ENCODE measurements at places on chromosomes 12 and 14.

GRCh38 chr12:107431942-107432341, 253.7 kb upstream of the PWP1 start:
- no peak for DNase-seq

DNA sequence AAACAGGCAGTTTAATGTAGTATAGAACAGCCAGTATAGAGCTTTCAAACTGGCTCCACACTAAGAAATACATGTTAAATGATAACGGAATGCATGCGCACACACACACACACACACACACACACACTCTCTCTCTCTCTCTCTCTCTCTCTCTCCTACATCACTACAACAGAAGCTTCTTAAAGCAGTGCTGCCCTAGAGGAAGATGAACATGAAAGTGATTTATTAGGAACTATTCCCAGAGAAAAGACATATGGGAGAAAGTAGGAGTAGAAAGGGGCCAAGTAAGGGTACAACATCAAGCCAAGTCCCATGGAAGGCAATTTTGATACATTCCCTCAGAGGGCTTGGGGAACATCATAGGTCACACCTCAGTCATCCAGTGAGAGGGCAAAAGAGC, 16.4 kb upstream of the DHRS4 start:
- DNase-seq = no peak

DNA sequence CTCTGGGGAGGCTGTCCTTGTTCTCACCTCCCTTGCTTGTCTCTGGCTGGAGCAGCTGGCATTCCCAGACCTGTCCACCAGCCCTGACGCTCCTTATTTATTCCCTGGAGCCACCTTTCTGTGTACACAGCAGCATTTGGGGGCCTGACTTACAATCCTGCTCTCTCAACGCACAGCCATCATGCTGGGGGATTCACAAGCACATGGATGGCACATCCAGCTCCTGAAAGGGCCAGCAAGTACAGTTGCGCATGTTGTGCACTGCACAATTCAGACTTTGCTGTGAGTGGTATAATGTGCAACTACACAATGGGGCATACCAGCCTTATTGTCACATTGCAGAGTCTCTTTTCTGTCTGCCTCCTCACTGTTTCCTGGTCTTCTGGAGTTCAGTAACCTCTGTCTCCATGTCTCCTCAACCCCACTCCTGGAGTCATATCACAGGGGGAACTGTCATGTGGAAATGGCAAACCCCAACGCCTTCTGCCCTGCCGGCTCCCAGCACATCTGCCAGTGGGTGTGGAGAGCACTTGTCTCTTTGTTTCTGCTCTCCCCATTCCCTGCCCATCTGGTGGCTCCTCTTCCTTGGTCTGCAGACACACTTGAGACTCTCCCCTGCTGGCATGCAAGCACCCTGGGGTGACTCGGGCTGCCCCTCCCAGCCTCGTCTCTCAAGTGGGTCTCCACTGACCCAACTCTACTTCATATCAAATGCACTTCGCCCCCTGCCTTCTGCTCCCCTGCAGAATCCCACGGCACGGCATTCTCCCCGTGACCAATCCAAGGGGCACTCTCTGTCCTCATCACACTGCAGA, 41.2 kb upstream of the MEG3 start:
- no peak for DNase-seq

- DNase-seq = no peak
These were observed 47.2 kb downstream of the MYF5 start for GRCh38 chr12:80763874-80764273.

- no peak for DNase-seq
These were observed 379.6 kb downstream of the FLRT2 start for GRCh38 chr14:85909581-85909980.

GRCh38 chr12:126684703-126685102, 1582.3 kb upstream of the TMEM132C start:
- no peak for DNase-seq

DNA sequence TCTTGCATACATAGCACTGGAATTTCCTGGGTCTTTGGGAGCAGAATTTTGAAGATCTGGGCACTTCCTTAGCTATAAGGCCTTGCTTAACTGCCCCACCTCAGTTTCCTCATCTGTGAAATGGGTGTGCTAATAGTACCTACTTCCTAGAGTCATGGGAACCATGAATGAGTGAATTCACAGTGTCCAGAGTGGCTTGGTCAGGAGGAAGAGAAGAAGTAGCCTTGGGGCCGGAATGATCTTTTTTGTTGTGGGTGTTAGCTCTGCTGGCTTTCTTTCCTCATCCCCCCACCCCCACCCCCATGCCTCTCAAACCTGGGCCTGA, 2.4 kb downstream of the SH2B3 start:
- DNase-seq = no peak

DNA sequence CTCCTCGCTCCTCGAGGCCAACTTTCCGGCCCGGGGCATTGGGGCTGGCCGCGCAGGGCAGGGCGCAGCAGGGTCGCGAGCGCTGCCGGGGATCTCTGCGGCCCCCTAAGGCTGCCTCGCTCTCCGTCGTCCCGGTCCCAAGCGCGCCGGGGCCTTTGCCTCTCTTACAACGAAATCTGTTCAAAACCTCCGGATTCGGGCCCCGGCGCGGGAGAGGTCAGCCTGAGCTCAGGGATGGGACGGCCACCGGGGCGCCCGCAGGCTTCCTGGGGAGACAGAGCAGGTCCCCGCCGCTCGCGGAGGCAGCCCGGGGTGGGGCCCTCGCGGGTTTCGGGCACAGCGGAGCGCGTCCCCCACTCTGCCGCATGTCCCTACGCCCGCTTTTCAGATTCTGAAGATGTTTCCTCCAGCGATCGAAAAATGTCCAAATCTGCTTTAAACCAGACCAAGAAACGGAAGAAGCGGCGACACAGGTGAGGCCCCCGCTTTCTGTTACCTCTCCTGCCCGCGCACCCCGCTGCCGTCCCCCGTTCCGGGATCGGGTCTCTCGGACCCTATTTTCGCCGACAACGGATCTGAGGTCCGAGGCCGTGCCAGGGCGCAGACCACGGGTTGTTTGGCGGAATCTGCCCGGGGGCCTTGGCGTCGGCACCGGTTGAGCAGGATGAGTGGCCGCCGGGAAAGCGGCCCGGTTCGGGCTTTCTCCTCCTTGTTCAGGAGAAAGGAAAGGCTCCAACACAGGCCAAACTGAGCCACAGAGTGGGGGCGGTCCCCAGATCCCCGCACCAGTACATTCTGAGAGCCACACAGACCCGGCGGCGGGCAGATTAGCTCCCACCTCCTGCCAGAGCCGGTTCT, 1.8 kb downstream of the VSX2 start:
- DNase-seq = no peak

DNA sequence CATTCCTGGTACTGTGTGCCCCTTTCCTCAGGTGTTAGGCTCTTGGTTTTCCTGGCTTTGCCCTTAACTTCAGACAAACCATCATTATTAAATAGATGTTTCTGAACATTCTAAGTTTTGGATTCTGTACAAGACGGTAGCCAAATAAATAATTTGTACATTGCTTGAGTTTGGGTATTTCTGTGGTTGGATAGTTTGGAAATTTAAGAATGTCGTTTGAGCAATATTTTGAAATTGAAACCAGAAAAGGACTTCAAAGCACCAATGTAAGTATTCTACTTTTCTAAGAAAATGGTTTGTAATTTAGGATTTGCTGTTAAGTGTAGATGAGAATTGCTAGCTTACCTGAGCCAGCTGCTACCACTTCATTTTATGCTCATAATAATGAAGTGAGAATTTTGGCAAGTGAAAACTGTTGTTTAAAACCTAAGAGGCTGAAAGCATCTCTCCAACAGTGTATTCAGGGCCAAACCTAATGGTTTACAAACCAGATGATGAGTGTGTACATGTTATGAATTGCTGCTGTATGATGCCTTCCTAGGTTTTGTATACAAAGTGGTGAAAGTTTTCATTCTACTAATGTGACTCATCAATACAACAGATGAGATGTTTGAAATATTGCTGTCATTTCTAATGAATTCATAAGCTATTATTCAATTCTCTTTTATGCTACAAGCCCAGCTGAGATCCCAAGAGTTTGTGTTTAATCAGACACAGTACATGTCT, 181.5 kb upstream of the PRKD1 start:
- DNase-seq = no peak

DNA sequence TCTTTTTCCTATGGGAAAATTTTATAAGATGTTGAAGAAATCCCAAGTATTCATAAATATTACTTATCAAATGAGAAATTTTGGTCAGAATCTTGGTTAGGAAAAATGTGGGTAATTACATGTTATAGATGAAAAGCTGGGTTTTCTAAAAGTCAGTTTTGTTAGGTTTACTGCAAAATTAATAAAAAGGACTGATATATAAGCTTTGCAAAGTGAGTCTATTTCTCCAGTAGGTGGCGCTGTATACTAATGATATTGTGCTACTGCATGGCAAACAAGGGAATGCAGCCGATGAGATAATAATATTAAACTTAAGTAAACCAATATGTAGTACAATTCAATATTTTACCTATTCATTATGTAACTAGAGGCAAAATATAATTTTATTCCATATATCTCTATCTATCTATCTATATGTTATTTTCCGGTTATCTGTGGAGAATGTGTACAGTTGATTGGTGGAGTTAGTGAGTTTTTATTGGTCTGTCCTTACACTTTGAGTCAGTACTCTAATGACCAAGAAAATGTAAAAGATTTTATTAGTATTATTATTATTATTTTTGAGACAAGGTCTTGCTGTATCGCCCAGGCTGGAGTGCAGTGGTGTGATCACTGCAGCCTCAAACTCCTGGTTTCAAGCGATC, 32.9 kb downstream of the MIPOL1 start:
- DNase-seq = no peak

GRCh38 chr12:44519931-44520330, 356.2 kb downstream of the NELL2 start:
- DNase-seq = no peak

- no peak for DNase-seq
These were observed 47.4 kb upstream of the POC1B start for GRCh38 chr12:89573051-89573810.

GRCh38 chr14:31024010-31024480, 1.4 kb upstream of the AP4S1 start:
- no peak for DNase-seq

GRCh38 chr14:93037351-93037750, 78.4 kb downstream of the ITPK1 start:
- no peak for DNase-seq

- DNase-seq = no peak
These were observed 119.8 kb downstream of the TBX5 start for GRCh38 chr12:114286145-114286544.

- DNase-seq = no peak
These were observed 1.0 kb downstream of the RNF41 start for GRCh38 chr12:56220611-56221231.

GRCh38 chr14:94717808-94718207, 52.1 kb downstream of the GSC start:
- DNase-seq = no peak

- DNase-seq = no peak
These were observed 9.7 kb upstream of the CLEC2A start for GRCh38 chr12:9941838-9942237.

DNA sequence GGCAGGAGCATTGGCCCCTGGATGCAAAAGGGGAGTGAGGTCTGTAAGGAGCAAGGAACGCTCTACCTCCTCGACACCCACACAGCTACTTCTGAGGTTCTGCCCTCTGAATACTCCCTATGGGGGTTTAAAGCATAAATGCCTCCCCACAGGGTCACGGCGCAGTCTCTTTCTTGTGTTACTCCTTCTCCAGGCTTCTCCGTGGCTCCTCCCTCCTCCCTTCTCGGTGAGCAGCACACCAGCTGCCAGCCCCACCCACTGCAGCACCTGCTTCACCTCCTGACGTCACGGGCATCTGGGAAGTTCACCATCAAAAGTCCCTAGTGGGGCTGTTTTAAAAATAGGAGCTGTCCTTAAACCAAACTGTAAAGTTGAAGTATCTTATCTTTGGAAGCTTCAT, 67.3 kb downstream of the SPTB start:
- no peak for DNase-seq

- DNase-seq = no peak
These were observed 57.0 kb downstream of the SMUG1 start for GRCh38 chr12:54131641-54132280.

DNA sequence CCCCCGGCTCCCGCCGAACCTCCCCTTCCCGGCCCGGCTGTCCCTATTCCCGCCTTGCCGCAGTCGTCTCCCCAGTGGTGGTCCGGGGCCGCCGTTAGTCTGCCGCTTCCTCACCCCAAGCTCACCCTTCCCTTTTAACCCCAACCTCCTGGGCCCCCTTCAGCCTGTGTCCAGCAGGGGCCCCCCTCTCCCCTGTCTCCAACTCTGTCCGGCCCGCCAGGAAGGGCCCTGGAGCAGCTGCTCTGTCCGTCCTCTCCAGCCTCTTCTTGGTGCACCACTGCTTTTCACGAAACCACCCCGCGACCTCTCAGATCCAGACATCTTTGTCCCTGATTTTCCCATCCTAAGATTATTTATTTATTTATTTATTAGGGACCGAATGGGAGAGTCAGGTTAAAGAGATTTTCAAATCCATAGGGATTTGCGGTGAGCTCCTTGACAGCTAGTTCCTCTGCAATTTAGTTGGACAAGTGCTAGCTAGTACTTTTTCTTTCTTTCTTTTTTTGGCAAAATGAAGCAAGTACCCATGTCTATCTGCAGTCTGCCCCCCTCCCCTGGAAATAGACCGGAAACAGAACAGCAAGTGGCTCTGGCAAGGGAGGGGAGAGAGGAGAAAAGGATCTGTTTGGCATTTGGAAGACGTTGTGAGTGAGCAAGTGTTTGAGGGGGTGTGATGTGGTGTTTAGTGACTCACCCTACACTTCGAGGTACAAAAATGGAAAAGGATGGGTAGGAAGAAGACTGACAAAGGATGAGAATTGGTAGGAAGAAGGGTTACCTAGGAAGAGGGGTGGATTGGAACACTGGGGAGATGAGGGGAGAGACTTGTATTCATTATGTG, 632 bp downstream of the UBR7 start:
- DNase-seq = peak; percentile 42

DNA sequence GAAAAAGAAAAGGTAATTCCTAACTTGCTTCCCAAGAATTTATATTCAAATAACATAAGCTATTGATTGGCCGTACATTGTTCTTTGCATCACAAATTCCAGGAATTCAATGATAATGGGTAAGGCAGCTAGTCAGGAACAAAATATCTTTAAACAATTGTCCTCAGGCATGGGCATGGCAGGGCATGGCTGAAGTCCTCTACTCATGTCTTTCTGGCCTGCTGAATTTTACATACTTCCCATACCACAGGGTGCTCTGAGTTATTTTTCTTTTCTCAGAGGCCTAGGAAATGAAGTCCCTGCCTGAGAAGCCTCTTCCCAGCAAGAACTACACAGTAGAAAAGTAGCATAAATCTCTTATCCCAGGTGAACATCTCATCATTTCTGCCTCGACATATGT, 15.1 kb upstream of the DRAM1 start:
- DNase-seq = no peak

DNA sequence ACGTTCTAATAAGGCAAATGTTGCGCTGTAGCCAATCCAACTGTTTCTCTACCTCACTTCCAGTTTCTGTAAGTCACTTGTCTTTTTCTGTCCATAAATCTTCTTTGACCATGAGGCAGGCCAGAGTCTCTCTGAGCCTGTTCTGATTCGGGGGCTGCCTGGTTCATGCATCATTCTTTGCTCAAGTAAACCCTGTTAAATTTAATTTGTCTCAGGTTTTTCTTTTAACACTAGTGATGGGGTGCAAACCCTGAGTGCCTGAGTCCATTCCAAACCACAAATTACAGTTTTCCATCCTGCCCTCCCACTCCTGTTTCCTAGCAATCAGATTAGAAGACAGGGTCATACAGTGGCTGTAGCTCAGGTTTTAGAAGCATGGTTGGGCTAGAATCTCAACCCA, 41.9 kb downstream of the VWF start:
- no peak for DNase-seq

GRCh38 chr14:71952381-71953363, 20.4 kb downstream of the RGS6 start:
- no peak for DNase-seq

All from T1000 (cell line).